T-helper 17 cell (primary cell): ENCODE measurements at places on chromosomes 2 and 18.

DNA sequence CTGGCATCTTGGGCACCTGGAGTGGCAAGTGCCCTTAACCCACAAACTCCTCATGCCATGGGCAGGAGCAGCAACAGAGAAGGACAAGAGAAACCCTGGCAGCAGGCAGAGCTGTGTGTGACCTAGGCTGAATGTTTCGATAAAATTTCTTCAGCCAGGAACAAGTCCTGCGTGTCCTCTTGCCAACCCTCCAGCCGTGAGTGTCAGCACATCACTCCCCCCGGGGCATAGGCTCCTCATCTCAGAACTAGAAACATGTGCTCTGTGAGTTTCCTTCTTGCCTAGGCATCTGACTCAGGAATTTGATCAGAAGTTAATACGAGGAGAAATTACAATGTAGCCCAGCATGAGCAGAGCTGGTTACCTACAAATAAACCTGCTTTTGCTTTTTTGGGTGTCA is 2.2 kb downstream of the ABCG8 start:
- DNase-seq = no peak

DNA sequence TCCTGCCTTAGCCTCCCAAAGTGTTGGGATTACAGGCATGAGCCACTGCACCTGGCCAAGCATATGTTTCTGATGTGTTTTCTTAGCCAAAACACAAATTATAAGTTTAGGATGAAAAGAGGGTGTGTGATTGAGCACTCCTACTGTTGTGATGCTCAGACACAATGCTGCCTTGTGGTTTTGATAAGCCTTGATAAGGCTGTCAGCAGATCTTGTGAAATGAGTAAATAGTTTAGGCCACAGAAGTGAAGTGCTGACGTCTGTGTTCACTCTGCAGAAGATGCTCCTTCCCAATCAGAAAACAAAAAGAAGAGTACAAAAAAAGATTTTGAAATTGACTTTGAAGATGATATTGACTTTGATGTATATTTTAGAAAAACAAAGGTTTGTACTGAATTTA is 24.3 kb downstream of the NCAPH start:
- DNase-seq = no peak

DNA sequence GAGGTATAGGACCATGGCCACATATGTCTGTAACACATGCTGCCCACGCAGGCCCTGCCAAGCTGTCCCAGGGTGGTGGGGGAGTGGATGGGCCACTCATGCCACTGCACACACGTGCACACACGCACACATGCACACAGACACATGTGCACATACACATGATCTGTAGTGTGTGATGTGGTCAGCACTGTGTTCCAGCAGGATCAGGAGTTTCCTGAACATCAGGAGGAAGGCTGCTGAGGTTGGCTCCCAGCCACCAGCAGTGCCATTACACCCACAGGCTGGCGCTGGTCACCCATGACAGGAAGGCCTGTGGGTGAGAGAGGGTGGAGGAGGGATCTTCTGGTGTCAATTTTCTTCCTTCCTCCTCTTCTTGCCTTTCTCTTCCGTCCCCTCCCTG is 44.7 kb downstream of the POMC start:
- DNase-seq = no peak

- DNase-seq = no peak
Measured at GRCh38 chr18:77990901-77991300, 741.3 kb downstream of the GALR1 start.

DNA sequence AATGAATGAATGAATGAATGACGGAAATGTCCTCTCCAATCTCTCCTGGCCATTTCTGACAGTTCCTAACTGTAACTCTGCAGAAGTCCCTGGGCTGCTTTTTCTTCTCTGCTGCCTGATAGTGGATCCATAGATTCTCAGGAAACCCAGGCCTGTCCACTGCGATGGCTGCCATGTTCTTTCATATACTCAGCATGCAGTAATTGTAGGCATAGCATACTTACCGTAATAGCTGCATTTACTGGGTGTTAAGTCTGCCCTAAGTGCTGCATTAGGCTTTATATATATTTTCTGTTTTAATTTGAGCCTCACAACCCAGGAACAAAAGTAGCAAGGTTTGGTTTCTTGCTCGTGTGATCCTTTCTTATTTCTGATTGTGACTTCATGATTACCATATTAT is 122.9 kb downstream of the DCC start:
- DNase-seq = no peak

- DNase-seq = no peak
Measured at GRCh38 chr2:47891369-47892337, 14.6 kb downstream of the FBXO11 start.

GRCh38 chr2:73823916-73824523 is 4.7 kb upstream of the STAMBP start:
- no peak for DNase-seq

GRCh38 chr2:238875471-238876231 is 27.8 kb downstream of the TWIST2 start:
- no peak for DNase-seq

DNA sequence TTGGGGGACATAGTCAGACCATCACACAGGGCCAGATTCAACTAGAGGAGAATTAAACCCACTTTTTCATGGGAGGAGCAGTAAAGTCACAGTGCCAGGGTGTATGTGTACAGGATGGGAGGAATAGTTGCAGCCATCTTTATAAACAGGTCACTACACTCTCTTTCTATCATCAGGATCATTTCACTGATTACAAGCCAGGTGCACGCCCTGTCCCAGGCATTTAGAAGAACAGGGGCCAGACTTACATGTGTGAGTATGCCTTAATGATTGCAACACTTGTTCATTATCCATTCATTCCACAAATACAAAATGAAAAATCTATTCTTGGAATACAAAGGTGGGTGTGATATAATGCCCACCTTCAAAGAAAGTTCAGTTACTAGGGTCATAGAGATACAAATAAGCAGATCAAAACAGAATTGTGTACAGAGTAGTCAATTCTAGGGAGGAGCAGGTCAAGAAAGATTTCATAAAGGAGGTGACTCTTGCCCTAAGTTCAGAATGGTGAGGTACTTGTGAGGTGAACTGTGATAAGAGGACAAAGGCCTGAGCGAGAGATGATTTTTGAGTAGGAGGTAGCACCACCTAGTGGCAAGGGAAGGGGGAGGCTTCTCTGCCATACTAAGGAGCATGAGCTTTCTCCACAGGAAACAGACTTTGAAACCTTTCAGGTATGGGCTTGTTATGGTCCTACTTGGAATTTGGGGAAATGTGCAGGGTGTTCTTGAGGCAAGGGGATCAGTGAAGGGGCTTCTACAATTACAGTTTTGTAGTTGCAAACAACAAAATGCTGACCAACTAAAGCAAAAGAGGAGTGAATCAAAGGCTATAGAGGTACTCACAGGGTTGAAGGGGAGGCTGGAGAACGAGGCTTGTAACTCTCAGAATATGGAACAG is 156.3 kb downstream of the SUCLG1 start:
- DNase-seq = no peak
